ENCODE measurements at places on chromosomes 1 and 21.

DNA sequence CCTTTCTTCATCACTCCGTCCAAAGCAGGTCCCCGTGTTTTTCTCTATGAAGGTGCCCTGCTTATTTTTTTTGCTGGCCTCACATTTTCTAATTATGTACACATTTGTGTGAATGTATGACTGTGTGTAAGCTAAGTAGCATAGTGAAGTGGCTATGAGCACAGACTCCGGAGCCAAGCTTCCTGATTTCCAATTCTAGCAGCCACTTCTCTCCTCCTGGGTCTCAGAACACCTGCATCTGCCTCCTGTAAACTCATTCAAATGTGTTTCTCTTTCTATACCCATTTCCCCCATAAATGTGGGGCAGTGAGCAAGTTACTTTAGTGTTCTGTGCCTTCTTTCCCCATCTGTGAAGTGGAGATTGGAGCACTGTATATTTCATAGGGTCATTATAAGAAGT, 2.1 kb downstream of the SLAMF6 start:
- DNase-seq = no peak

DNA sequence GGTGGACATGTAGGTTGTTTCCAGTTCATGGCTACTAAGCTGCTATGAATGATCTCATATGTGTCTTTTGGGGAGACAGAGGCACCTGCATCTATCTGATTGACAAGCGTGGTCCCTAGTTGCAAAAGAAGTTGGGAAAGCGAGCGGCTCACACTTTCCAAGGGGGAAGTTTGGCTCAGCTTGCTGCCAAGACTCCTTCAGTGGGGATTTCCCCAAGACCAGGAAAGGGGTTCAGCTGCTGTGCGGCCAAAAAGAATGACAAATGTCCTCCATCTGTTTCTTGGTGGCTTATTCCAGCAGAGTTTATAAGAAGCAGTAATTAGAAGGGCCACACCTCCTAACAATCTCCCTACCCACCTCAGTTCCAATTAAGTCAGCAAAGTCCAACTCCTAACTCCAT, 128.5 kb upstream of the GALNT2 start:
- DNase-seq = no peak

DNA sequence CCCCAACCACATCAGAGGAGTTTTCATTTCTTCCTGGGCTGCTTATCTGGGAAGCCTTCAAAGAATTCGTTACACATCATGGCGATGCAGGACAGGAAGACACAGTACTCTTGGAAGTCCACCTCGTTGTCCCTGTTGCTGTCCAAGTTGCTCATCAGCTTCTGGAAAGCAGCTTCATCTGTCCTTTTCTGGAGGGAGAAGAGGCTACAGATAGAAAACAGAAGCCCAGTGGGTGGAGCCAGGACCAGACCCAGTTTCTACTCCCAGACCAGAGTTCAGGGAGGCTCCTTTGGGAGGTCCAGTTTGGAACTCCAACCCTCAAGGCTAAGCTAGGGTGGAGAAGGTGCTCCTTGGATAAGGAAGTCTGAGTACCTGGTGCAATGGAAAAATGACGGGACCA, 1.9 kb downstream of the S100A4 start:
- no peak for DNase-seq

GRCh38 chr1:74468982-74469603, 43.3 kb downstream of the LRRC53 start:
- no peak for DNase-seq

DNA sequence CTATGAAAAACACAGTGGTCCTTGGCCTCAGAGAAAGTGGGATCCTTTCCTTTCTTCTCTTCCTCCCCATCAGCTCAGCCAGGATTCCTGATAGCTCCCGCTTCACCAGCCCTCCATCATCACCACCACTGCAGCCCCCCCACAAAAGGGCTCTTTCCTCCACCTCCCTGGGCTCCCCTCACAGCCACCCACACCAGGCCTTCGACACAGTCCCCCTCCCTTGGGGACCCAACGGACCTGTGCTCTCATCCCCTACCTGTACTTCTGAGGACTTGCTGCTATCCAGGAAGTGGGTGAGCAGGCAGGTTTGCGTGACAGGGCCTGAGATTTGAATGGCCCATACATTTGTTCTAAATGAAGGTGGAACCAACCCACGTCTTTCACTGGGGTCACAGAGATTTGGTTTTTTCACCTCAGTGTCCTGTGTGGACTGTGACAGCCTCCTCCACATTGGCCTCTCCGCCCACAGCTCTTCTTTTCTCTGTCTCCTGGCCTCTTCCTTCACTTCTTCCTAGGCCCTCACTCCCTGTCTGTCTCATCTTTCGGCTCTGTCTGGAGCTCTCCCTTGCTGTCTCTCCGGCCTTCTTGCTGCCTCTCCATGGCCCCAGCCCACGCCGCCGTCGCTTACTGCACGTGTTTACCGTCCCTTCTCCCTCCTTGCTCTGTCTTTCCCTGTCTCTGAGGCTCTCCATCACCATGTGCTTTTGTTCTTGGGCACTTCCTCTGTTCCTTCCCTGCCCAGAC, 238.6 kb downstream of the FOXD2 start:
- no peak for DNase-seq

- DNase-seq = no peak
Observed at GRCh38 chr1:109864047-109864822, 46.4 kb upstream of the CSF1 start.

DNA sequence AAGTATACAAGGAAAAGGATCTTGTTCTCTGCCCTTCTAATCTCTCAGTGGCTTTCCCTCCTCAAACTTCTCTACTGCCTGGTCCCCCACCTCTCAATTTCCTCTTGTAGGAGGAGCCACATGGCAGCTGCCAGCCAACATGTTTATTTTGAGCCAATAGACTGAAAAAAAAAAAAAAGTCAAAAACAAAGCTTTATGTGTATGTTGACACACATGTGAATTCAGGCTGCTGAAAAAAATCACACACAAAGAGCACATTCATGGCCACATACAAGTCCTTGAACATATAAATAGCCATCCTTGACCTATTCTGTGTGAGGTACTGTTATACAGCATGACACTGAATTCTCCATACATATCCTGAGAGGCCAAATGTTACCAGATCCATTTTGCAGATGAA, 3.7 kb downstream of the PTPN14 start:
- no peak for DNase-seq

GRCh38 chr1:58325866-58326265, 220.7 kb downstream of the OMA1 start:
- no peak for DNase-seq

- DNase-seq = no peak
Observed at GRCh38 chr1:21891621-21892479, 45.3 kb downstream of the HSPG2 start.

GRCh38 chr1:197850042-197850441, 52.4 kb upstream of the C1orf53 start:
- no peak for DNase-seq

- no peak for DNase-seq
Observed at GRCh38 chr1:93251966-93252365, 71.4 kb downstream of the CCDC18 start.

GRCh38 chr1:23817633-23818032, 7.6 kb downstream of the HMGCL start:
- DNase-seq = no peak

DNA sequence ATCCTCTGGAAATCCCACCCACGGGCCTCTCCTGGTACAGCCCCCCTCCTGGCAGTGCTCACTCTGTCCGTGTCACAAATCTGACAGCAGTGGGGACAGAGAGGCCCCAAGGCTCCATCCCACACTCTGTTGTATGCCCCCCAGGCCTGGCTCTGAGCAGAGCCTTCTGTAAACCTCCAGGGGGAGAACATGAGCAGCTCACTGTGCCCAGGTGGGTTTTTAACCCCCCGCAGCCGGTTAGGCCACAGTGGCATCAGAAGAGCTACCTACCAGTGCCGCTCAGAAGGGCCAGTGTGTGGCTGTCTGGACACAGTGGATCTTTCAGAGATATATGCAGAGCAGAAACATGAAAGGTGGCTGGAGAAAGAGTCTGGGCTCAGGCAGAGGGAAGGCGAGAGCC, 12.0 kb upstream of the GPR153 start:
- no peak for DNase-seq

DNA sequence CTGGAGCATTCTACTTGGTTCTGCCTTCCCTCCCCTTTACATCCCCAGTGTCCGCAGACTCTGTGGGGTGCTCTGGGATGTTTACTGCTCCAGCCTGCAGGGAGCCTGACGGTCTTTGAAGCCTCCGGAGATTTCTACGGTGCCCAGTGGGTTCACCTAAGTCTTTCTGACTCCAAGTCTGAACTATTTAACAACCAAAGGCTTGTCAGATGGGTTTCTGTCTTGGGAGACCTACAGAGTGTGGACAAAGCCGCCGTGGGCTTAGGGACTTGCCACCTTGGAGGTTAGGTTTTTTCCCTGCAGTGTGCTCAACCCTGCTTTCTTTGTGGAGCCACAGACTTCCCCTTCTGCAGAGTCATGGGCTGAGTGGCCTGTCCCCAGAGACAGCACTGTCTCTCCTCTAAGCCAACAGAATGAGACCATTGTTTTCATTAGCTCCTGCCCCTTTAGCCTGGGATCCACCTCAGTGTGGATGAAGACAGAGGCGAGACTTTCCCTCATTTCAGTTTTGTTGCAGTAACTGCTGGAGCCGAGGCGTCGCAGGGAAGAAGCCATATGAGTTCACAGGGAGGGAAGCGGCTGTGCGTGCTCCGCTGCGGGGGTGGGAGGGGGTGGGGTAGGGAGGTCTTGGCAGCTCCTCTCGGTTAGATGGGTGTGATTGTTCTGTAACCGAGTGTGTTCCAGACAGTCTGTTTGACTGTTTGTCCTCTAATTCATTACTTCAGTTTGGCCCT, 120.7 kb downstream of the CNIH3 start:
- DNase-seq = no peak

DNA sequence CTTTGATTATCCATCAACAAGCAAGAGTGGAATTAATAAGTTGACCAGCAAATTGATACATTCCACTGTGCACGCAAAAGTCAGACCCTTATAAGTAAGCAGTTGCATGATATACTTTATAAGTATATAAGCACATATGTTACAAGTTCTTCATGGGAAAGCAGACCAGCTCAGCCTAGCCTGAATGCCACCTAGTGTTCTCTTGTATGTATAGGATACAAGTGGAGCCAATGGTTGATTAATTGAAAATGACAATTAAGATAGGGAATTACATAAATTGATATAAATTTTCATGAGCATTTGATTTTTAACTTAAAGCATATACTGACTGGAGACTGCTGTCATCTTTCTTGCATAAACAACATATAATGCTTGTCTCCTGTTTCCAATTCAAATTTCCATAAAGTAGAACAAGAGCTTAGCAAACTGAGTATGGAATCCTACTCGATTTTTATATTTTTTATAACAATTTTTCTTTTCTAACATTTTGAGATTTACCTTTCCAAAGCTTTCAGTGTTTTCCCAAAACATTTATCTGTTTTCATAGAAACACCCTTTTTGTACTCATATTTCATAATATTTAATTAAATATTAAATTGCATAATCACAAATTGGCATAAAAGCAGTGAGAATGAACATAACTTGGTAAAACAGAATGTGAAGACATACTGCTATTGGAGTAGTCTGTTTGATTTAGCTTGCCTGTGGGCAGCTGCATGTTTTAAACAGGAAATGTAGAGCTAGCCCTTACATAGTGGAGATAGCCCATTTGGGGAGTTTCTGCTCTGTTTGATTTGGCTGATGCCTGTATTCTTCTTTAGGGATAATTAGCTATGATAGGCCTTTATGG, 62.8 kb downstream of the MAGI3 start:
- no peak for DNase-seq

- no peak for DNase-seq
Observed at GRCh38 chr1:178627037-178627436, 98.0 kb upstream of the RALGPS2 start.

- DNase-seq = no peak
Observed at GRCh38 chr1:151324390-151324930, 2.8 kb downstream of the PI4KB start.

DNA sequence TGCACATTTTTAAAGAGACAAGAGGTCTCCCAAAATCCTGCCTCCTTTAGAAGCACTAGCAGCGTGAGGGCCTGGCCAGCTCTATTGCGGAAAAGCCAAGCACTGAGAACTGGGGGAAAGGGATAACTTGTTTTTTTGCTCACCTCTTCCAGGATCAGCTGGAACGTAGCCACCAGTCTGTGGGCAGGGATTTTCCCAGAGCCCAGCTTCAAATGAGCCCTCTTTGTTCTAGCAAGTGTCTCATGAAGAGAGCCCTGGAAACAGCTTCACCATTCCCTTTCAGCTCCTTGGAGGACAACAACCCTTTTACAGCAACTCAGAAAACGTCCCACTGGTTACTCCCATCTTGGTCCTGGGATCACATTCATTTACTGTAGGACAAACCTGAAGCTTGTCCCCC, 195.4 kb downstream of the LMX1A start:
- no peak for DNase-seq

GRCh38 chr1:26913754-26914619, at the start of gene NR0B2:
TSS of gene NR0B2 (minus strand) at chr1:26913975. CDS start at chr1:26913940, 35 bp downstream.
- no peak for DNase-seq

DNA sequence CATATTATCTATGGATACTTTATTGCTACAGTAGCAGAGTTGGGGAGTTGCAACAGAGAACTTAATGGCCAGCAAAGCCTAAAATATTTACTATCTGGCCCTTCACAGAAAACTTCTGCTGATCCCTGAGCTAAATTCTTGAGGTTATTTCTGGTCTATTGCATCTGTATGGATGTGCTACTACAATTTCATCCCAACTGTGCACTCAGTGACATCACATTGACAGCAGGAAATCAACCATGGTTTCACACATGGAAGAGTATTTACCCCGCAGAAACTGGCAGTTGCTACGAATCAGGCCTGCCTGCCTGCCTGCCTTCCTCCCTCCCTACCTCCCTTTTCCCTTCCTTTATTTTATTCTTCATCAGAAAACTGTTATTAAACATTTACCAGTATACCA, 12.1 kb downstream of the CLCA2 start:
- DNase-seq = no peak

GRCh38 chr1:61626816-61627215, 98.1 kb downstream of the TM2D1 start:
- no peak for DNase-seq

- no peak for DNase-seq
Observed at GRCh38 chr1:175841738-175842187, 98.4 kb upstream of the TNR start.

- DNase-seq = no peak
Observed at GRCh38 chr1:229019663-229020271, 251.1 kb upstream of the RAB4A start.

GRCh38 chr1:246785494-246786111, 61.4 kb downstream of the SCCPDH start:
- no peak for DNase-seq

Data from NCI-H1048 (cell line).